NCI-H1694 (cell line): ENCODE measurements at places on chromosomes 5 and 9.

GRCh38 chr5:178403956-178404600, 171.5 kb upstream of the PHYKPL start:
- no peak for DNase-seq

DNA sequence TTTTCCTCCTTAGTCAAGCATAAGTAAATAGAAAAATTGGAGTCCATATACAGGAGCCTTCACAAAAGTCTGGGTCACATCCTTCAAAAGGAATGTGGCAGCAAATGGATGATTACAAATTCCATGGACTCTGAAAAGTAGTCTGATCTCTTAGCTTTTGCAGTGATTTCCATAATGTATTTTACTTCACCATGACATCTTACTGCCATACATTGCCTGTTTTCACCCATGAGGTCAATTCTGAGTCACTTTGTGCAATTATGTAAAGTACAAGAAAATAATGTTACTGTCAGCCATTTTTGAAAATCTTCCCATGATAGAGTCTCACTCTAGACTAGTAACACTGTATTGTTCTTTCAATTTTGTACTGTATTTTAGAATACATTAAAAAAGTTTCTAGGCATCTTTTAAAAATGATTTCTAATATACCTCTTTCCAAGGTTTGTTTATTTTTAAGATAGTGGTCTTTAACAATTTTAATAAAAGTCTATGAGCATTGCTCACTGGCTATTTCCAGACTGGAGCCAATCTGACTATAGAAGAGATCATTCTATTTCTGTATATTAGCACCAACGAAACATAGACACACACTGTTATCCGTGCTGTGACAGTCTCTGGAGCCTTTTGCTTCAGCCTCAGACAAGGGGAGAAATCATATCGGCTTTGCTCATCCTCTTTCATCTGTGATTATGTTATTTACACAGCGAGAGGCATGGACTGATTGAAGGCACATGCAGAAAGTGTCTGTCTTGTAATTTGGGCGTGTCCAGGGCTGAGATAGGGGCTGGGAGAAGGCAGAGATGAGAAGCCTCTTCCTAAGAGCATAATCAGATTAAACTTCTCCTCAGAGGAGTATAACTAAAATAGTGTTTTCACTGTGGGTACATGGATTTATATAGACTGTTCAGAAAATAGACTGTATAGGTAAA, 22.9 kb upstream of the ACTBL2 start:
- DNase-seq, result no peak

- no peak for DNase-seq
These were observed 59.2 kb downstream of the RIC1 start for GRCh38 chr9:5688109-5688508.

- no peak for DNase-seq
These were observed 18.6 kb downstream of the ANXA6 start for GRCh38 chr5:151139015-151139414.

GRCh38 chr5:161311965-161312364, 234.6 kb downstream of the GABRB2 start:
- DNase-seq, result no peak

DNA sequence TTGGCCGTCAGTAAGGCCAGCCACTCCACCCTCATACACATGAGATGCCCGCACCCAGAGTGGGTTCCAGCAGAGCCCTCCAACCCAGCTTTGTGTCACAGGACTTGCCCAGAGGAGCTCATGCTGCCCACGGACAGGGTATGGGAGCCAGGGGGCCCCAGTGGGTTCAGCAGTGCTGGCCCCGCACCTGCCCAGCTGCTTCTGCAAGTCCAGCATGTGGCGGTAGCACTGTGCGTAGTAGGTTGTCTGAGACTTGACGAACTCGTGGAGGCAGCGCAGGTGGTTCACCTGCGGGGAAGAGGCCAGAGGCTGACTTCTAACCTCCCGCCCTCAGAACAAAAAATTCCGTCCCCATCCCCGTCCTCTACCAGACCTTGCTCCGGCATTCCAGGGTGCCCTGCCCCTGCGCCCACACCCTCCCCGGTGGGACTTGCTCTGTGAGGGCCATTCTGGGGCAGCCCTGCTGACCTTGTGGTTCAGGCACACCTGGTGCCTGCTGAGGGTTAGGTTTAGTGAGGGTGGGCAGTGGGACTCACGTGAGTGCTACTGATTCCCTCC, 18.5 kb downstream of the SH3GLB2 start:
- DNase-seq, result no peak

- DNase-seq, result no peak
These were observed 18.9 kb downstream of the TCF7 start for GRCh38 chr5:134133188-134133994.

DNA sequence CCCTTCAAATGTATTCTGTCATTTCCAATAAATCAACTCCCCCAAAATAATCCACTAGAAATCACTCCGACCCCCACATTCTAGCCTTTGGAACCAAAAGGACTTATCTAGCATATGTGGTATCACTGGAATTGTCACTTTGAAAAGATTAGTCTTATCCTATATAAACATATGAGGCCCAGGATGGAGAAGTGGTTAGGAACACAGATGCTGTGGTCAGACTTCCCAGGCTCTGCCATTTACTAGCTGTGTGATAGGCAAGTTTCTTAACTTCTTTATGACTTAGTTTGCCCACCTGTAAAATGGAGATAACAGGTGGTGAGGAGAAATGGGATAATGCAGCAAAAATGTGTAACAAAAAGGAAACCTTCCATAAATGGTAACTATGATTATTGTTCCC, 62.0 kb upstream of the GLRX start:
- no peak for DNase-seq

GRCh38 chr9:37301042-37301853, 121.2 kb upstream of the GRHPR start:
- DNase-seq, result no peak
